ENCODE measurements at places on chromosomes 3 and 15.

- no peak for DNase-seq
Measured at GRCh38 chr3:107959550-107960154, 131.2 kb downstream of the CD47 start.

DNA sequence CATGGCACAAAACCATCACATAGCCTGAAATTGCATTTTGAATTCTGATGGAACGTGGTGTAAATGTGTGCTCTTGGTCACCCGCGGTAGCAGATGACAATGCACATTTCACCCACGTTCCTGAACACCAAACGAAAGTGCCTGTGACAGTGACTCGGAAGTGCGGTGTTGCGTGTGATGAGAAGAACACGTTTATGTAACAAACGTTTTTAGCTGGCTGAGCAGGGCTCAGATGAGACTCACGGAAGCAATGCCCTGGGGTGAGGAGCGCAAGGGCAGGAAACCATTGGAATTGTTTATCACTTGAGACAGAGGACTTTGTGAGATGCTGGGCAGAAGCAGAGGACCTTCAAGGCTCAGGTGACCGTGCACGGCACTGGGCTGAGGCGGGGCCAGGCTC is 449.2 kb upstream of the CFAP20DC start:
- no peak for DNase-seq

DNA sequence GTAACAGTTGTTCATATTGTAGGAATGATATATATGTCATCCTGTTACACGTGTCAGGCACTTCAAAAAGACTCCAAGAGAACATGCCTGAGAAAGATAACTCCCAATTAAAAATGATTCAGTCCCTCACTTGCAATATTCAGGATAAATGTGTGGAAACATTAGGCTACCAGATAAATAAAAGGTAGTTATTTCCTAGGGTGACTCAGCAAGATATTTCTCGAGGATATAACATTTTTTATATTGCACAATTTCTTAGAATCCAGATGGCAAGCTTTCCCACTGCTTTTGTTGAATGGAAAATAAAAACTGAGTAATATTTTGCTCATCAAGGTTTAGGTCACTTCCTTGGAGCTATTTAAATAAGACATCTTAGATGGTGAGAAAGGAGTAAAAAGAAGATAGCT is 181.4 kb downstream of the GAP43 start:
- DNase-seq: no peak

DNA sequence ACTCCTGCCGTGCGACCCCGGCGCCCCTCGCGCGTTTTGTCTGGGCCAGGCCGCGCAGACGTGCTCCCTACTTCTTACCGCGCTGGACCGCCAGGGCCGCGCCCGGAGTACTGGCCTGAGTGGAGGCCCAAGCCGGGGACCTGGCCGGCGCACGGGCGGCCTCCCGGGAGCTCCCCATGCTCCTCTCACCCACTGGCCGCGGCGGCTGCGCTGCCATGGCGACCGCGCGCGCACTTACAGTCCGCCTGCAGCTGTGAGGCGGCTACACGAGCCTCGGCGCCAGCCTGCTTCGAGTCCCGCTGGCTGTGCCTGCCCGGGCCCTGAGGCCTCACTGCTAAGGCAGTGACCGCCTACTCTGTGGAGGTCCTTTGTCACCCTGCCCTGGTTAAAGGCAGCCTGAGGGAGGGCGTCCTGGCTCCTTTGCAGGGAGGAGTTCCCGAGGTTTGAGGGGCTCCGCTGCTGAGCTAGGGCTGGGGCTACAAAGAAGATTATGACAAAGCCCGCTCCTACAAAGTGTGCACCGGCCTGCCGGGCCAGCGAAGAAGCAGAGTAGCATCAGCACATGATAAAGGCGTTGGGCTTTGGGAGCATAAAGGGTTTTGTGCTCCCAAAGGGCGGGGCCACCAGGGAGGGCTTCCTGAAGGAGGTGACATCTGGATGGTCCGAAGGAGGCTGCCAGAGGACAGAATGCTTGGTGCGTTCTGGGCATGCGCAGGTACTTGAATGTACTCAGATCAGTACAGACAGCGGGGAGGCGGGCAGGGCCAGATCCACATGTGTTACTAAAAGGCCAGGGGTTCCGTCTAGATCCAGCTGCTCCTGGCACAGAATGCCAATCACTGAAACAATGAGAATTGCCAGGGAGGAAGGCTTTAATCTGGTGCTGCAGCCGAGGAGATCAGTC is at the start of the genes LRRC34 and LRRIQ4:
Gene LRRC34 (minus strand): TSS at position 573 of the 904 bp plus-strand sequence. CDS start 356 bp downstream, at position 217.
Gene LRRIQ4 (plus strand): TSS at position 539 of the 904 bp plus-strand sequence. CDS start 9,052 bp downstream, outside the sequence.
- peak; percentile 86 for DNase-seq

DNA sequence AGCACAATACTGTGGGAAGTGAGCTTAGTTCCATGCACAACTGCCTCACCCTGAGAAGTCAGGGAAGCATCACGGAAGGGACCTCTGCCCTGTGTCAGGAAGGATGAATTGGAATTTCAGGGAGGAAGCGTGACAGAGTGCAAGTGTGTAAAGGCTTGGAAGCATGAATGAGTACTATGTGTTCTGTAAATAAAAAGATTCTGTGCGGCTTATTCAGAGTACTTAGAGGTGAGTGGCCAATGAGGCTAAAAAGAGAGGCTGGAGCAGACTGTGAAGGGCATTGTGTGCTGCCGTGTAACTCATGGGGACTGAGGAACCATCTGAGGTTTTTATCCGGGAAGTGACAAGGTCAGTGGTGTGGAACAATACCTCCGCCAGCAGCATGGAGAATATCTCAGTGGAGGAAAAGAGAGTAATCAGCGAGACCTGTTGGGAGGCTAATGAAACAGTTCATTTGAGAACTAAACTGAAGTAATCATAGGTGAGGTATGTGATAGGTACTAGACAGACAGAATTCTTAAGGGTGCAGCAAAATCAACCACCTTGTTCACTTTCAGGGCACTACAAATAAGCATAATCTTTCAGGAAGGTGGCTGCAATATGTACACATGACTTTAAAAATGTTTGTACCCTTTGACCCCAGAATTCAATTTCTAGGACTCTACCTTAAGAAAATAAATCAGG is 64.9 kb upstream of the SPRED1 start:
- DNase-seq: no peak

- no peak for DNase-seq
Measured at GRCh38 chr15:93200837-93201226, 111.8 kb upstream of the RGMA start.

DNA sequence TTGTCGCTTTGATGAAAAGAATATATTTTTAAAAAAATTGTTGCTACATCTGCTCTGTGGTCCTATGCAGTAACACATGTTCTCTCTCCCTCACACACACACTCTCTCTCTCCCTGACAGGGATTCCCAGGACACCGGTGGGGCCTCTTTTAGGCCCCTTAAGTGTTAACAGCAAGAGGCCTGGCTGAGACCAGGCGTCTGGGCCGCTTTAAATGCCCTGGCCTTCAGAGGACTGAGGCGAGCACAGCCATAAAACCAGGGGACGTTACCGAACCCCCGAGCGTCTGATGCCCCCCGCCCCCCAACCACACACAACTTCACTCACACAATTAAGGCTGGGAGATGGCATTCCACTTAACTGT is 1.7 kb downstream of the BNC1 start:
- DNase-seq: no peak

DNA sequence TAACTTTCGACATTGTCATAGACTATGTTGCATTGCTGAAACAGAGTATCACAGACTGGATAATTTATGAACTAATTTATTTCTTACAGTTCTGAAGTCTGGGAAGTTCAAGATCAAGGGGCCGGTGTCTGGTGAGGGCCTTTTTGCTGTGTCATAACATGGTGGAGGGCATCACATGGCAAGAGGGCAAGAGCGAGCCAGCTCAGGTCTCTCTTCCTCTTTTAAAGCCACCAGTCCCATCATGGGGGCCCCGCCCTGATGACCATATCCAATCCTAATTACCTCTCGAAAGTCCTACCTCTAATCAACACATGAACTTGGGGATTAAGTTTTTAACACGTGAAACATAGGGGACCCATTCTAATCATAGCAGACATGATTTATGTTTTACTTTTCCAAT is 33.5 kb upstream of the DCUN1D1 start:
- no peak for DNase-seq

GRCh38 chr3:168026764-168027163 is 69.0 kb downstream of the GOLIM4 start:
- no peak for DNase-seq

- DNase-seq: no peak
Measured at GRCh38 chr3:15286022-15286421, 46.4 kb downstream of the SH3BP5 start.

- no peak for DNase-seq
Measured at GRCh38 chr3:15289661-15290060, 42.7 kb downstream of the SH3BP5 start.

- DNase-seq: no peak
Measured at GRCh38 chr3:109021556-109021955, 67.9 kb upstream of the GUCA1C start.

DNA sequence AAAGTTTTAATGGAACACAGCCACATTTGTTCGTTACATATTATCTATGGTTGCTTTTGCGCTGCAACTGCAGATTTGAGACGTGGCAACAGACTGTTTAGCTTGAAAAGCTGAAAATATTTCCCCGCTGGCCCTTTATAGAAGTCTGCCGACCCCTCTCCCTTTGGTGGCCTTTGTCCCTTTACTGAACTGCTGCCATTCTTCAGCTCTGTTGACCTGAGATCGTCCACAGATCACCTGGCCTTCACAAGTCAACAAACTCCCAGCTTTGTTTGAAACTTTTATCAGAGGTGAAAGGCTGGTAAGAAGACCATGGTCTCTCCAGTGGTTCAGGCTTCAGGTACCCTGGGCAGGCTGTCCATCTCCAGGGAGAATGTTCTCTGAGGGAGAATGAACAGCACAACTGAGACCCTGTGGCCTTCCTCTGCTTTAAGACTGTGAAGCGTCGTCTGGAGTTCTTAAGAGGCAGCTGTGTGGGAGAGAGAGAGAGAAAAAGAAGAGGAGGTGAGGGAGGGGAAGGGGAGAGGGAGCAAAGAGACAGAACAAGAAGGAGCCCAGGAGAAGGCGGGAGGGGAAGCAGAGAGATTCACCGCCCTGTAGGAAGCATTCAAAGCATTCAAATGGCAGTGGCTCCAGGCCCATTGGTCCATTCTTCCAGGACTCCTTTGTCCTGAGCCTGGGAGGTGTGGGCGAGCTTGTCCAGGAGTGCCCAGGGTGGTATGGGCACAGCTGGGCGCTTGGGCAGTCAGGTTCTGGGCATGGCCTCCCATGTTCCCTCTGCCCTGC is 53.7 kb upstream of the INSYN1 start:
- no peak for DNase-seq

DNA sequence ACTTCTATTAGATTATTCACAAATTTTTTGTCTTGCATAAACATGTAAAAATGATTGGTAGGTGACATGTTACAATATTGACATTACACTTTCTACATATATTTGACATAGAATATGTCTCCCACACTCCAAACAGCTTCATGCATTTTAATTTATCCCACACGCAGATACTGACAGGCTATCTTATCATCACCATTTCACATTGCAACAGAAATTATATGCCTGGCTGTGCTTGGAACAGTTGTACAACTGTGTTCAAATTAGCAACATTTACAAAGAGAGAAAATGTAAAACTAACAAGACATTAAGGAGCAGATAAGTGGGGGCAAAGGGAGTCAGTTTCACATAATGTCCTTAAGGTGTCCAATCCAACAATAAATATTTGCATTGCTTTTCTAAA is 1208.5 kb downstream of the NSUN3 start:
- DNase-seq: no peak

DNA sequence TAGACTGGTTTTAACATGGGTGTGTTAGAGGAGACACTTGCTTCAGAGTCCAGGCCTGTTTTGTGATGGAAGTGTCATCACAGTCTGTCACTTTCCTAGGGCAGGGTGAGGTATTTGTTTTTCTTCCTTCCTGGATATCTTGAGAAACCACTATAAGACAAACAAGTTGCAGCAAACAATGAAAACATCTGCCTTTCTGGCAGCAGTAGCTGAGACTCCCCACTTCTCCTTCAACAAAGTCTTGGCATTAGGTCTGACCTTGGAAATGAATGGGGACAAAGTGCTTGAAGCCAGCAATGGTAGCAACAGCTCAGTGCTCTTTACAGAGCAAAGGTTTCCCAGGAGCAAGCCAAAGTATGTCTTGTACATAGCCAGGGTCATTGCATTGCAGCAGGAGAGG is 64.6 kb downstream of the CD200 start:
- no peak for DNase-seq

DNA sequence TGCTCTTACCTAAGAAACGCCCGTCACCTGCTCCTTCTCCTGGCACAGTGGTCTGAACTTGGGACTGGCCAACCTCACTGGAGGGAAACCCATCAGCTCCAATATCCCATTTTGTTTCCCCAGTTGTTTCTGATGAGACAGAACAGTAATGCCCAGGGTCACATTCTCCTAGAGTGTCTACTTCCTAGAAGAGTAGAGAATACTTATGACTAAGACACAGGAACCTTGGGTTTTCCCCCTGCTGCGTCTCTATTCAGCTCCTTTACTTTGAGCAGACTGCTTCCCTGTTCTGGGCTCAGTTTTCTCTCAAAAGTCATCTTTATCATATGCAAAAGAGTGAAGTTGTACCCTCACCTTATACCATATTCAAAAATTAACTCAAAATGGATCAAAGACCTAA is 79.4 kb downstream of the POLR2M start:
- no peak for DNase-seq

DNA sequence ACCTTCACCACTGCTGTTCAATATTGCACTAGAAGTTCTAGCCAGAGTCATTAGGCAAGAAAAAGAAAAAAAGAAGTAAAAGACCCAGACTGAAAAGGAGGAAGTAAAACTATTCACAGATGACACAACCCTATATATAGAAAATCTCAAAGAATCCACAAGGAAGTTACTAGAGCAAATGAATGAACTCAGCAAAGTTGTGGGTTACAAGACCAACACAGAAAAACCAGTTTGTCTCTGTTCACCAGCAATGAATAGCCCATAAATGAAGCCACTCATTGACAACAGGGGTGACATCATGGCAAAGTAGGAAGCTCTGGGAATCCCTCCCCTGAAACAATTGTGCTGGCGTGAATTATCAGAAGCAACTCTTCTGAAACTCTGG is 4.6 kb downstream of the CFAP100 start:
- DNase-seq: no peak

GRCh38 chr3:110485389-110485788 is 586.2 kb upstream of the NECTIN3 start:
- DNase-seq: no peak

DNA sequence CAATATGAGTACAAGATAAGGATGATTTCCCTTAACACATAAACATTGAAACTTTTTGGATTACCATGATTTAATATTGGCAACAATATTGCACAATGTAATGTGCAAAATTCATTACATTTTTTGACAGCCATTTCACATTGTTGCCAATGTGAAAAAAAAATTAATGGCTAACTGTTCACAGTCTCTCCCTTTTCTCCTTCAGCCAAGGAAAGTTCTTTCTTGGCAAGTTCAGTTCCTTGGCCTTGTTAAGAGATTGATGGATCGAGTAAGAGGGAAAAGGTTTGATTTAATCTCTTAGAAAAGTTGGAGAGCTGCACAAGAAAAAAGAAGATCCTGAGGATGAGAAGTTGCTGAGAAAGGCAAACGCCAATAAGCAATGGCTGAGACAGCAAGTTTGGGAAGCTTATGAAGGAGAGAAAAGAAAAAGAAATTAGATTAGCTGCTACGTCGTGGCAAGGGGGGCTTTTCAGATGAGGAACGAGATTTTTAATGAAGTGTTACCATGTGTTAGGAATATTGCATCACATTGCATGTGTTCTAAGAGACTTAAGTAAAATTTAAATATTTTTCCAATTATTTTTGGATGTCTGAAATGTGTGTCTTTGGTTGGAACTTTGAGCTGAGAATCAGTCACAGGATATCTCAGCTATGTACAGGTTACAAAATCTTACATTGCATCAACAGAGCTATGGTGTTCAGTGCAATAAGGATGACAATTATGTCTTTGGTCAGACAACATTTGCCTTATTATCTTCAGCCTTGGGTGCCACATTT is 61.4 kb upstream of the ZNF280D start:
- no peak for DNase-seq

- no peak for DNase-seq
Measured at GRCh38 chr3:72127844-72128243, 342.9 kb upstream of the PROK2 start.
